Stimulated activated CD8-positive, alpha-beta memory T cell treated with anti-CD3 and anti-CD28 coated beads, Interleukin-4, amount 100 ng/mL, for 24 hours (primary cell): ENCODE measurements at places on chromosomes 7 and 10.

- no peak for DNase-seq
Measured at GRCh38 chr10:17061418-17061817, 68.2 kb downstream of the CUBN start.

- no peak for DNase-seq
Measured at GRCh38 chr7:47937065-47937687, 11.1 kb downstream of the PKD1L1 start.

GRCh38 chr7:1915956-1916600 lies 246.0 kb downstream of the ELFN1 start:
- no peak for DNase-seq

- DNase-seq = no peak
Measured at GRCh38 chr7:151121380-151122170, 35.3 kb downstream of the AGAP3 start.

- DNase-seq = no peak
Measured at GRCh38 chr10:75186310-75186709, 24.3 kb upstream of the VDAC2 start.

GRCh38 chr10:57925045-57925444 lies 342.6 kb downstream of the IPMK start:
- no peak for DNase-seq

DNA sequence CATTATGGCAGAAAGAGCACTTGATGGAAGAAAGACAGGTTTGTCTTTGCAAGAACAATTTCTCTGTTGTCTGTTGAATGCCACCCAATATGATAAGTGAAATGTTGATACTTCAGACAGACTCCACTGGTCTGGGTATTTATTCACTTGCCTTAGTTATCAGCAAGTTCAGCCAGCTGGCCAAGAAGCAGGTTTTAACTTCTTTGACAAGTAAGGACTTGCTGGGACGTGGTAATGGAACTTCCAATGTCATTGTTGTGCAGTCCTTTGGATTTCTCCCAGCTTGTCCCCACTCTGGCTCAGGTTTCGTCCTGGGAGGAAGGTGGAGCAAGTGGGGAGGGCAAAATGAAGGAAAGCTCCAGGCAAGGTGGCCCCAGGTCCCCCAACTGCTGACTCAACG lies 497.4 kb downstream of the RPS24 start:
- no peak for DNase-seq

GRCh38 chr7:101681170-101682007 lies 52.3 kb upstream of the MYL10 start:
- DNase-seq = no peak

DNA sequence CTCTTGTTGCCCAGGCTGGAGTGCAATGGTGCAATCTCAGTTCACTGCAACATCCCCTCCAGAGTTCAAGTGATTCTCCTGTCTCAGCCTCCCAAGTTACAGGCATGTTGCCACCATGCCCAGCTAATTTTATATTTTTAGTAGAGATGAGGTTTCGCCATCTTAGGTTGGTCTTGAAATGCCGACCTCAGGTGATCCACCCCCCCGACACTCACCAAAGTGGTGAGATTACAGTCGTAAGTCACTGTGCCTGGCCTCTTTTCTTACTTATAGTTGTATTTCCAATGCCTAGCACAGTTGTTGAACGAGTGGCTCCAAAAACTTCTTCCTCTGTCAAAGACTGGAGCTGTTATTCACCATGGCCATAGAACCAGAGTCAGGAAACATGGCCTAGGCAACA lies 6.7 kb downstream of the RNF216 start:
- no peak for DNase-seq

GRCh38 chr10:97583476-97583875 lies 713 bp upstream of the HOGA1 start:
- DNase-seq = no peak

GRCh38 chr7:130996833-130997231 lies 262.8 kb upstream of the KLF14 start:
- no peak for DNase-seq

DNA sequence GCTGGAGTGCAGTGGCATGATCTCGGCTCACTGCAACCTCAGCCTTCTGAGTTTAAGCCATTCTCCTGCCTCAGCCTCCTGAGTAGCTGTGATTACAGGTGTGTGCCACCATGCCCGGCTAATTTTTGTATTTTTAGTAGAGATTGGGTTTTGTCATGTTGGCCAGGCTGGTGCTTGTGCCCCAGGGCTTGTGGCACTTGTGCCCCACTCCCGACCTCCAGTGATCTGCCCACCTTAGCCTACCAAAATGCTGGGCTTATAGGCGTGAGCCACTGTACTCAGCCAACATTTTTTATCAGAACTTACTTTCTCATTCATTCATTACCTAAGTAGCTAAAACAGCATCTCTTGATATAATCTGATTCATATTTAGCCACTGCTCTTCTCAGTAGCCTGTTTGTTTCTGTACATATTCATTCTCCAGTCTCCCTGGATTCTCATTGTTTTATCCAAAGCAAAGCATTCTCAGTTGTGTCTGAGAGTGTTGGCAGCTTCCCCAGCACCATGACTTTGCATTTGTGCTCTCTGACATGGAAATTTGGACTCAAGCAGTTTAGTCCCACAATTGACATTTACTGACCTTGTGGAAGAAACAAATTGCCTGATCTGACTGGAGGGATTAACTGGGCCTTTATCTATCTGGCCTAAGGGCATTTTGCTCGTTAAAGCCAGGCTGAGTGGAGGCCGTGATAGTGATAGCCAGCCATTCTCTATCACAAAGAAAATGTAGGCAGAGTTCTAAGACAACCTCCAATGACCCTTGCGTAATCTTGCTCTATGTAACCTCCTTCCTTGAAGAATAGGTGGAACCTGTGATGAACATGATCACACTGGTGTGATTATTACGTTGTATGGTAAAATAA lies 44.9 kb downstream of the AKR1B15 start:
- no peak for DNase-seq

DNA sequence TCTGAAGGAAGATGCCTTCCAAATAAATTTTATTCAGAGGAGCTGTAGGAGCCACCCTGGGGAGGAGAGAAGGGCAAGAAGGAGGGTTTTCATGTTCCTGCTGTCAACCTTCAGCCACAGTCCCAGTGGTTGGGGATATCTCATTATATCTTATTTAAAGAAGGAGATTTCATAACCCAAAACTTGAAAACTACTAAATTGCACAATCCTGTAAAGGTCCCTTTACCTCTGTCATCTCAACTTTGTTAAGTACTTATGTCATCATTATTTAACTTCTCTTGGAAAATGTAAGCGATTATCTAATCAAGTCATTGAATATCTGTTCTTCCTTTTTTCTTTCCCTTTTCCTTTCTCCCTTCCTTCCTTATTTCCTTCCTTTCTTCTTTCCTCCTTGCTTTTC lies 794.5 kb upstream of the IGFBP3 start:
- no peak for DNase-seq

DNA sequence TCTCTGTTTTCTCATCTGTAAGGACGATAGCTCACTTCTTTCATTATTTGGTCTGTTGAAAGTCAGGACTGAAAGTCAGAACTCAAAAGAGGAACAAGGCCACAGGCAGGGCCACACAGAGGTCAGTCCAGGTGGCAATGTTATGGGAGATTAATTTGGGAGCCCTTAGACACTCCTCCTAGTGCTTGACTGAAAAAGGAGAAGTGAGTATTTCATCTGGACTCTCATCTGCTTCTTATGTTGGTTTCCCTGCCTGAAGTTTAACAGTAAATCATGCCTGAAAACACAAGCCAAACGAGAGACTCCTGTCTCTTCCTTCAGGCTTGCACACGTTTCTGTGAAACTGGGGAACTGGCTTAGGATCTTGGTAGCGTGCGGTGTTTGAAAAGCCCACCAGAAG lies 248.5 kb downstream of the BUB3 start:
- no peak for DNase-seq

DNA sequence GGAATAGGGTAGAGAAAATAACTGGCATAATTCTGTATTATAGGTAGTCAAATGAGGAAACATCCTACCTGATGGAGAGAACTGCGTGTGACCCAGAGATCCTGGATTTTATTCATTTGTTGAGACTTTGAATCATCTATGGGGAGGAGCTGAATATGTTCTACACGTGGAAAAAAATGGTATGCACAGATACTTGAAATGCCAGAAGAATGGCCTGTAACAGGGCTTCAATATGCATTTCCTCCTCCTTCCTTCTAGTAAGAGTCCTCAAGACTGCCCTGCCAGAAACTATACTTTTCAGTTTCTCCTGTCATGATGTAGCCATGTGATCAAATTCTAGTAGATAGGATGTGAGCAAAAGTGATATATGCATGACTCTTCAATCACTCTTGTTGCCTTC lies 301.6 kb upstream of the HGF start:
- DNase-seq = no peak

DNA sequence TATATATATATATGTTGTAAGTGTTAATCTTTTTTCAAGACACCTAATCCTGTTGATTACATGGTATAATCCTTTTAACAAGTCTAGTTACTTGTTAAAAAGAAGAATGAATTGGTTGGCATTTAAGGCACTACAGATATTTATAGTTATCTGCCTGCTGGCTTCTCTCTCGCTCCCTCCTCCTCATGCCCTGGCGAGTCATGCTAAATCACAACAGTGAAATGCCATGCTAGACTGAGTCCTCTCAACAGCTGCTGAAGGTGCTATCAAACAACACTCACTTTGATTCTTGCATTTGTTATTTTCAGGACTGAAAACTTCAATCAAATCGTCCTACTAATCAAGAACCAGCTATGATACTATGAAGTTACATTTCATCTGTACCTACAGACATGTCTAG lies 15.4 kb downstream of the NRAP start:
- DNase-seq = no peak

GRCh38 chr7:12930534-12930933 lies 243.1 kb downstream of the ARL4A start:
- no peak for DNase-seq

- DNase-seq = no peak
Measured at GRCh38 chr7:51240868-51241267, 75.7 kb downstream of the COBL start.

DNA sequence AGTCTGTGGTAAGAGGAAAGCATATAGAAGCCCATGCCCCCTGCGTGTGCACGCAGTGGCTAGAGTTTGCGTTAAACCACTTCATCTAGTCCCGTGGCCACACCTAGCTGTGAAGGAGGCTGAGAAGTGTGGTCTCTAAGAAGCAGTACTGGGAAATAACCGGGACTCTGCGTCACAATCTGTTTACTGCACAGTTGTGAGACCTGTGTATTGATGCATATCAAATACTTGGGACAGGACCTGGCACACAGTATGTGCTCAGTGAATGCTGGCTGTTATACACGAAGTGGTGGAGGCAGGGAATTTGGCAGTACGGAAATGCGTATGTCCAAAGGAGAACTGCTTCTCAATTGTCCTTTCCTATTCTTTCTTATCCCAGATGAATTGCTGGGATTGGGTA lies 149.5 kb downstream of the ARHGAP21 start:
- DNase-seq = no peak

DNA sequence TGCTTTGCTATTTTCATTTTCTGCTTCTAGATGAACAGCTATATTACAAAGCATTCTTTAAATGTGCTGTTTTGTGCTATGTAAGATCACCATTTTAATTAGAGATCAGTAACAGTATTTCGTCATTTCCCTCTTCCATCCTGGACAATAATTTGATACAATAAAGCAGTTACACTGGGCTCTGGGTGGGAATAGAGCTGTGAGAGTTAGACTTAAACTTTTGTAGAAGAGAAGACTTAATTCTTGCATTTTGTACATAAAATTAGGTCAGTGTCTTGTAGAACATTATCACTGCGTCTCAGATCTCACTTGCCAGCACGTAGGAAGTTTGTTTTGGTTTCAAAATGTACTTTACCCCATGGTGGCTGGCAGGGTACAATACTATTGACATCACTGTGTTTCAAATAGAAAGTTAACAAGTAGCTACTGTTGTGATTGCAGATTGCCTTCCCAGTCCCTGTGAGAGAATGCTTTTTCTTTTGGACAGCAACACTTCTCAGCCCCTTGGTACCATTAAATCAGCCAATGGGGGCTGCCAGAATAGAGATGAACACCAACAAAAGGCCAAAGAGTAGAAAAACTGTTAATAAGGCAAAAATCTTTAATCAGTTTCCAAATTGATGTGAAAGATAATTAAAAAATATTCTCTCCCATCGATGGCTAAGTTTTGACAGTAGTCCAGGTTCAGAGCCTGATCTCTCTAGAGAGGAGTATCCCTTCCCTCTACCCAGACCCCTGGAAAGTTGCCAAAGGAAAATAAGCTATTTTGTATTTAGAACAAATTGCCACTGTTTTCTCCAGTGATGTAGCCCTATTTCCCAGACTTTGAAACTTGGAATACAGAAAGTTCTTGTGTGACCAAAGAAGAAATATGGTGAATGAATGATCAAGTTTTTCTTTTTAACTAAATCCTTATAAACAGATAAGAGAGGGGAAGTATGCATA lies 35.1 kb downstream of the SMNDC1 start:
- no peak for DNase-seq

DNA sequence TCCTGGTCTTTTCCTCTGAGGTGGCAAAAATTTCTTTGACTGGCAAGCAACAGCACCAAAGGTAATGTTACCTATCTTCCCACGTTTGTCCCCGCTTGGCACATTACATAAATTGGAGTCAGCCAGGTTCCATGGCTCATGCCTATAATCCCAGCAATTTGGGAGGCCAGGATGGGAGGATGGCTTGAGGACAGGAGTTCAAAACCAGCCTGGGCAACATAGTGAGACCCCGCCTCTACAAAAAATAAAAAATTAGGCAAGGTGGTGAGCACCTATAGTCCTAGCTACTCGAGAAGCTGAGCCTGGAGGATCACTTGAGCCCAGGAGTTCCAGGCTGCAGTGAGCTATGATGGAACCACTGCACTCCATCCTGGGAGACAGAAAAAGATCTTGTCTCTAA lies 139.5 kb downstream of the IDE start:
- DNase-seq = no peak

GRCh38 chr7:141386881-141387280 lies 164.3 kb upstream of the AGK start:
- no peak for DNase-seq

- no peak for DNase-seq
Measured at GRCh38 chr7:38274486-38274885, 1.1 kb upstream of the TARP start.

- DNase-seq = no peak
Measured at GRCh38 chr10:86599729-86600128, 54.6 kb upstream of the OPN4 start.

- no peak for DNase-seq
Measured at GRCh38 chr7:94237417-94237816, 157.3 kb upstream of the COL1A2 start.

- no peak for DNase-seq
Measured at GRCh38 chr10:110834629-110835301, 37.0 kb upstream of the PDCD4 start.

DNA sequence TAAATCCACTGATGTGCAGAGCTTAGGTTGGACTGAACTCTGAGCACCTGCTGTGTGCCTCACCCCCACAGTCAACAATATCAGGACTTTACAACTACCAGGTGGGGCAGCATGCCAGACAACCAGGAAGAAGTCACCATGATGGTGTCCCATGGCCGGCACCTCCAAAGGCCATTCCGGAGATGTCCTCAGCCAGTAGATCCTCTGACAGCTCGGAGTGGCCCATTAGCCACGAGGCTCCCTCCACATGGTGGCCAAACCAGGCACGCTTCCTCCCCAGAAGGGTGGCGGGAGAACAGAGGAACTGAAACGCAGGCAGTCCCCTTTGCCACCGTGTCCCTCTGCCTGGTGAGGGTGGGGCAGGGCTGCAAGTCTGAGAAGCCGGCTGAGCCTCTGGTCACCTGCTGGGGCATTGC lies 390.0 kb downstream of the TNS3 start:
- no peak for DNase-seq
